ENCODE measurements at places on chromosomes 1 and 21.

- no peak for DNase-seq
Measured at GRCh38 chr1:203666609-203667008, 40.0 kb downstream of the ATP2B4 start.

DNA sequence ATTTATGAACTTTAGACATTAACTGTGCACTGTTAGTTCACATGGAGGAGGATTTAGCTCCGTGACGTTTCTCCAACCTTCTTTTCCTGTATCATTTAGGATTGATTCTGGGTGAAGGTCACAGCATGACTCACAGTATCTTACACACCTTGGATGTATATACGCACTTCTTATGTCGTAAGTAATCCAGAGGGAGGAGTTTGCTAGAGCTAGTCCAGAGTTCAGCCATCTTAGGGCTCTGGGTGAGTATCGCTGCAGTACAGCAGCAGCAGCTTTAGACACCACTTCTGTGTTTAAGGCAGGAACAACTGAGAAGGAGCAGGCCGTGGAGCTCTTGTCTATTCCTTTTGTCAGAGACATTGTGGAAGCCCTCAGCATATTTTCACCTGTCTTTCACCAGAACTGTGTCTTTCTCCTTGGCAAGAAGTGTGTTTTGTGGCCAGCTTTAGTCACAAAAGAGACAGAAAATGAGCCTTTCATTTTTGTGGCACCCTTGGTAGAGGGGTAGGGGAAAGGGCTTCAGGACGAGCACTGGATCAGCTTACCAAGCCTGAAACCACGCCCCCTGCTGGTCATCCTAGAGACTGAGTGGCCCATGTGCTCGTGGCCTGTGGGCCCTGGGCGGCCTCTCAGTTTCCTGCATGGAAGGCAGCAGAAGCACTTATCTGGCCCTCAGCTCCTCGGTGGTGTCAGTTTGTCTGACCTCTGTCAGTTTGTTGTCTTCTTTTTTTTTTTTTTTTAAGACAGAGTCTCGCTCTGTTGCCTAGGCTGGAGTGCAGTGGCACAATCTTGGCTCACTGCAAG is 64.0 kb downstream of the ADARB1 start:
- peak; percentile 71 for DNase-seq

DNA sequence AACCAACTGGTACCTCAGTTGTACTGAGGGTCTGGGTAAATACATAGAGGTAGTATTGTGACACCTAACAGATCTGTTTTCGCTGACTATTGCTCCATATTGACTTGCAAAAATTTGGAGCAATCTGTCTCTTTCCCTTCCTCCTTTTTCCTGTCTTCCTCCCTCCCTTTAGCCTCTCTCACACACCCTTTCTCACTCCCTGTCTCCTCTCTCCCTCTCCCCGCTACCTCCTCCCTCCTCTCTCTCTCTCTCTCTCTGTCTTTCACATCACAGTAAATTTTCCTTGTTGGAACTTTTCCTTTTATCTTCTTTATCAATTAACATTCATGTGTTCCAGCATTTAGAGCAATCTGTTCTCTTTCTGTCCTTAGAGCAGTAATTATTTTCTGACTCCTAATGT is 278.2 kb downstream of the NTNG1 start:
- no peak for DNase-seq

- DNase-seq, result no peak
Measured at GRCh38 chr1:185132534-185132933, 24.2 kb downstream of the TRMT1L start.

DNA sequence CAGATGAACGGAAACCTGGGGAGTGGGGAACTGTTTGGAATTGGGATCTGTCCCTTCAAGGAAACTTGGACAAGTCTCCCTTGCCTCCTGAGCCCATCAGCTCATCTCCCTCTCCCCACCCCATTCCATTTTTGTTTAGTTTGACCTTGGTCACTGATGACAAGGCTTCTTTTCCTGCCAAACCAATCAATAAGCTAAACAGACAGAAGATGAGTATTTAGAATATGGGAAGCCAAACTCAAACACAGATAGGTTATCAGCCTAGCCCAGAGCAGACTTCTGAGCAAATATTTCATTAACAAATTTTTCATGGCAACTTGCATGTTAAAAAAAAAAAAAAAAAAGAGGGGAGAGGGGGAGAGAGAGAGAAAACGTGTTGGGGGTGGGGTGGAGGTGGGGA is 337.2 kb upstream of the PROX1 start:
- no peak for DNase-seq

DNA sequence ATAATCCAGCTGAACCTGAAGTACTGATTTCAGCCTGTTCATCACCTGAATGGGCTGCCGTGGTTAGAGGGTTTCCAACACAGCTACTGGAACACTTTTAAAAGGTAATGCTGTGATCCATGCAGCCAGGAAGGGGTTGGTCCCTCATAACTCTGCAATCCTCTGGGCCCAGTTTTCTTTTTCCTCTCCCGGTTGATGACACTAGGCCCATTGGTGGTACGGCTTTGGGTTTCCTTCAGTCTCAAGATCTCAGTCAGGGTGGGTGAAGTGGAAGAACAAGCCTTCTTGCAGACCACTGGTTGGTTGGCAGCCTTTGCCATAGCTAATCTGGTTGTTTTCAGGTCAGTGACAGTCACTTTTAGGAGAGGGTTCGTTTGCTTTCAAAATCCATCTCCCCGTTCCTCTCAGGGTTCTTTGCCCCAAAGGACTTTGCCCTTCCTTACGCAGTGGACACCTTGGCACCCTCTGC is 502 bp upstream of the SLC35A3 start:
- no peak for DNase-seq

DNA sequence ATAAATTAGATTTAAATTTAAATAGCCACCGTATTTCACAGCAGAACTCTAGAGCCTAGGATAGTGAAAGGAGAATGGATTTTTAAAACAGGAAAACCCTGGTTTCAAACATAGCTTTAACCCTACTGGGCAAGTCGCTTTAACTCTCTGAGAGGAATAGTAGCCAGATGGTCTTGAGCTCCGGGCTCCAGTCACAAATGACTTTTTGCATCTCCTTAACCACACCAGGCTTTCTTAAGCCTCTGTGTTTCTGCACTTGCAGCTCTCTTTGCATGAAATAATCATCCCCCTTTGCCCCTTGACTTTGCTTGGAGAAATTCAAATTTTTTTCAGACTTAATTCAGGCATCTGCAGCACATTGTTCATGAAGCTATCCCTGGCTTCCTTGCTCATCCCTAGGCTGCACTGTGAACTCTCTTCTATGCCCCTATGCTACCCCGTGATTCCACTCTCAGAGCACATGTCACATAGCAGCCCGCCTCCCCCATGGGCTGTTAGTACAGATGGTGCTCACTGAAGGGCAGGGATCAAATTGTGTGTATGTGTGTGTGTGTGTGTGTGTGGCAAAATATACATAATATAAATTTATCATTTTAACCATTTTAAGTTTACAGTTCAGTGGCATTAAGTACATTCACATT is 68.8 kb upstream of the DAB1 start:
- DNase-seq, result no peak

DNA sequence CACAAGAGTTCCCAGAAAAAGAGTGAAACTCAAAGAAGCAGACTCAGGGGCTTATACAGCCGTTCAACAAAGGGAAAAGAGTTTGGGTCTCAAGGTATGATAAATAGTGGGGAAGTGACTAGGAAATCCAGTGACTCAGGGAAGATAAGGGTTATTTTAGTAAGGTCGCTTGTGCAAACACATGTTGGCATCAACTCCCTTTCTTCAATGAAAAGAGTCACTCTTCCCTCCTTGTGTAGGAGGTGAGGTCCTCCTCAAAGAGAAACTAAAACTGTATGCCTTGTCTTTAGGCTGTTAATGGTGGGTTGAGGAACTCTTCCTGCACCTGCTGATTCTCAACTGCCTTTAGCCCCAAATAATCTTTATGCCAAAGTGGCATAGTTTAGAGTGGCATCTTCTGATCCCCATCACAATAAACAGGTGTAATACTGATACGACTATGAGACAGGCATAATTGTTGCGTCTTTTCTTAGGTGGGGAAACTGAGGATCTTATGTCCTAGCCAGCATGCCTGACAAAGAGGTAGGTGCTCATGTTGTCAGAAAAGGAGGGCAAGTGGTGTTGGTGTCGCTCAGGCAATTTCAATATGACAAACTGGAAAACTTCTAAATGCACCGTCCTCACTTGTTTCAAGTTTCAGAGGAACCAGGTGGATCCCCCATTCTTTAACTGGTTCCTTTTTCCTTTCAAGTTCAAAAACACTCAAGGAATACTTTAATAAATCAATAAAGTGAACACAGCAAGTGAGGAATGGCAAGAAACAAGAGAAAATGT is 294.1 kb upstream of the RUNX1 start:
- peak; percentile 29 for DNase-seq

GRCh38 chr1:58896246-58897183 is 112.7 kb upstream of the JUN start:
- DNase-seq, result no peak

DNA sequence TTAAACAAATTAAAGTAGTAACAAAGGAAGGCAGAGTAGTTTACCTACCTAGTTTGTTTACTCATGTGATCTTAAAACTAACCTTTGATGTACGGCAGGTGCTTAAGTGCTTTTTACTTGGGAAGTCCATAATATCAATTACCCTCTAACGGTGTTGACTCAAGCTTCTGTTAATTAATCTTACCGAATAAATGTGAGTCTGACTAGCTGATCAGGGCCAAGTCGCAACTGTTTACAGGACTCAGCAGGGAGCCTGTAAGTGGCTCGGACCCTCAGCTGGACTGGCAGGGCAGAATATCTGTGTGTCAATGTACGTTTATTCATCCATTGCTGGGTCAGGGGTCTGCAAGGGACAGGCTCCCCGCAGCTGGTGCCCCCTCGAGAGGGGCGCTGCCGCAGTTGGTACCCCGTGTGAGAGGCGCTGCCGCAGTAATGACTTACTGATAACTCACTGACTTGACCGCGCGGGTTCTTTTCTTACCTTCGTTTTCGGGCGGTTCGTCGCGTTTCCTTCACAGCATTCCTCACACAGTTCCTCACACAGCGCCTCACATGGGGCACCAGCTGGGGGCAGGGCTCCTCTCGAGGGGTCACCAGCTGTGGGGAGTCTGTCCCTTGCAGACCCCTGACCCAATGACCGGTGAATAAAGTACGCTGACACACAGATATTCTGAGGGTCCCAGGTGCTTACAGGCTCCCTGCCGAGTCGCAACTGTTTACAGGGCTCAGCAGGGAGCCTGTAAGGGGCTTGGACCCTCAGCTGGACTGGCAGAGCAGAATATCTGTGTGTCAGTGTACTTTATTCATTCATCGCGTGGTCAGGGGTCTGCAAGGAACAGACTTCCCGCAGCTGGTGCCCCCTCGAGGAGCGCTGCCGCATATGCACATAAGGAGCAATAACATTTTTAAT is 3.0 kb downstream of the FMO1 start:
- DNase-seq, result peak; percentile 48

GRCh38 chr1:107976836-107977235 is 11.9 kb upstream of the VAV3 start:
- DNase-seq, result no peak

DNA sequence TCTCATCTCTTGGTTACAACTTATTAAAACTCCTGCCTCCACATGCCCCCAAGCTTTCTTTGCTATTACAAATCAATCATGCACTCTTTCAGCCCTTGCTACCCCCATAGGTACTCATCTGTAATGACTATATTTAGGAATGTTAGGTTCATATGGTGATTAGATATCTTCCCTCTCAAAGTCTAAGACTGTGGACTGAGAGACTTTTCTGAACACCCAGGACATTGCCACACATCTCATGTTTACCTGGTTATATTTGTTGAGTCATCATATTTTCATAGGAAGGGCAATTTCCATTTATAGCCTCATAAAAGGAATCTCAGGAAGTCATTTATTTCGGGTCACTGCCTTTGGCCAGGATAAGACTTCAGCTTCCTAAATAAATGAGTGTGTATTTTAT is 81.5 kb upstream of the LPGAT1 start:
- no peak for DNase-seq

DNA sequence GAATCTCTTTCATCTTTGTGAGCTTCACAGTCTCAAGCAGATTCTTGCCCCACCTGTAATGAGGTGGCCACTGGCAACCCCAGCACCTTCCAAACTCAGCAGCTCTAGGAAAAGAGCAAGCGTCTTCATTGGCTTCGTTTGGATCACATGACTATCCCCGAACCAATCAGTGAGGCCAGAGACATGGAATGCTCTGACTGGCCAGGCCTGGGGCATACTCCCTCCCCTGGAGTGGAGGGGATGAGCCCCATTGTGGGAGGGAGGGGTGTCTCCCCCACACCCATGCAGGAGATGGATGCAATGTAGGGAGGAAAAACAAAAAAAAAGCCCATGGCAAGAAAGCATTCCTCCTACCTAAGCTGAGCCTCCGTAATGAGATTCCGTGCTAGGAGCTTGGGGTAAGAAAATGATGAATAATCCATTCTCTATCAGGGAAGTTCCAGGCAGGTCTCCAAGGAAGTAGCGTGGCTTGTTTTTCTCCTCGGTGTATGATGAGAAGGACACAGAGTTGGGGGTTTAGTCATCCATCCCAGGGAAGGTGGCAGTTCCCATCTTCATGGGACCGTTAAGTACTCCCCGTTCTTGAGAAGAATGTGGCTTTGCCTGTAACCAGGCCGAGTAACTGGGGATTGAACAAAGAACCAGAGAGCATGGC is 32.7 kb downstream of the FHAD1 start:
- DNase-seq, result no peak

- DNase-seq, result no peak
Measured at GRCh38 chr1:27011058-27011764, 1.4 kb downstream of the TENT5B start.

- DNase-seq, result peak; percentile 84
Measured at GRCh38 chr1:247409869-247410544, 6.0 kb upstream of the NLRP3 start.

DNA sequence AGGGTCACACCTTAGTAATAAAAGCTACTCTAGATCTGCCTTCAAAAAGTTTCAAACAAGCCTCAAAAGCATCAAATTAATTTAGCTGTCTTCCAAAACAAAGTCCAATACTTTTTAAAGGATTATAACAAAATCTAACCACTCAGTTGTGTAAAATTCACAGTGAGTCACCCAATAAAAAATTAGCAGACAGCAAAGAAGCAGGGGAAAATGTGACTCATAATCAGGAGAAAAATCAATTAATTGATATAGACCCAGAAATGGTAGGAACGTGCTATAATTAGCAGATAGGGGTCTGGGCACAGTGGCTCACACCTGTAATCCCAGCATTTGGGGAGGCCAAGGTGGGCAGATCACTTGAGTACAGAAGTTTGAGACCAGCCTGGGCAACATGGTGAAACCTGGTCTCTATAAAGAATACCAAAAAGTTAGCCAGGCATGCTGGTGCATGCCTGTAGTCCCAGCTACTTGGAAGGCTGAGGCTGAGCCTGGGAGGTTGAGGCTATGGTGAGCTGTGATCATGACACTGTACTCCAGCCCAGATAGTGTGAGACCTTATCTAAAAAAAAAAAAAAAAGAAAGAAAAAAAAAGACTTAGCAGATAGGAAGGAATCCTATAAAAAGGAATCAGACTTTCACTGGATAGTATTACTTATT is 8.1 kb upstream of the MYOG start:
- DNase-seq, result no peak

Data from GM13976 (cell line).